ENCODE measurements at places on chromosomes 11 and 22.

- DNase-seq, result no peak
Observed at GRCh38 chr11:74846770-74847169, 98.1 kb downstream of the RNF169 start.

GRCh38 chr11:7664867-7665266 lies 8.4 kb downstream of the CYB5R2 start:
- no peak for DNase-seq

DNA sequence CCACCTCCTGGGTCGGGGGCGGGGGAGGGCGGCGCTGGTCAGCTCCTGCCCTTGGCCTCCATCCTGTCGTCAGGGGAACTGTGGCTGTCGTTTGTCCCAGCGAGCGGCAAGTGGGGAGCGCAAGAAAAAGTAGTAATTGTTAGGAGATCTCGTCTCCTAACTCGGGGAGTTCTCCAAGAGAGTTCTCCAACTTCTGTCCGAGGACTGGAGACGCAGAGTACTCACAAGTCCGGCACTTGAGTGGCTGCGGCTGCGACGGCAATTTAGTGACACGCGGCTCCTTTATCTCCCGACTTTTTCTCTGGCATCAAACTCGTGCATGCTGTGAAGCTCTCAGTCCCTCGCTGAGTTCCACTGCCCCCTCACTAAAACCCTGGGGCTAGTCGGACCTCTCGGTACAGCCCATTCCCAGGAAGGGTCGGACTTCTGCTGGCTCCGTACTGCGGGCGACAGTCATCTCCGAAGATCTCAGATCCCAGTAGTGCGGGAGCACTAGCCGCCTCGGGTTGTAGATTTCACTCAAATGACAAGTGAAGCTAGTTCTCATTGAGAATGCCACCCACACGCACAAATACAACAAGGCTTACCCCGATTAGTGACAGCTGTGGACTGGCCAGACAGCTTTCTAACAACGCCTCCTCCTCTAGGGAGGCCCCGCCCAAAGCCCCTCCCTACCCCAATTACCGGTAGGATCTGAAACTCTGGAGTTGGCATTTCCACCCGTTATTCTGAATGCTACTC lies at the start of gene PGR:
TSS of gene PGR (minus strand) at position 611 of the 741 bp plus-strand sequence. CDS start 743 bp downstream, outside the sequence.
- DNase-seq, result no peak

DNA sequence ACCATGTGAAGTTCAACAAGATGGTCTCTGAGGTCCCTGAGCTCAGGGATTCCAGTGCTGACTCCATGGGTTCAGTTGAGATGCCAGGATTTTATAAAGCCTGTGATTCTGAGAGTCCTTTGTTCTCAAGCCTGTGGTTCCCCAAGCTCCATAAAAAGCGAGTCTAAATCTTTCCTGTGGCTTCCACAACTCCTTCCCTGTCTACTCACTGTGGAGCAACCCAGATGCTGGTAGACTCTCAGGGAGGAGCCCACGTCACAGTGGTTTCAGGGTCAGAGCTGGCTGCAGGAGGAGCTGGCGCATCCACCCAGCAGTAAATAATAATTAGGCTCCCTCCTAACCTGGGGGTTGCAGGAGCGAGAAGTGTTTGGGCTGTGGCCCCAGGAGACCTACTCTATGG lies 2.0 kb upstream of the RELT start:
- no peak for DNase-seq

DNA sequence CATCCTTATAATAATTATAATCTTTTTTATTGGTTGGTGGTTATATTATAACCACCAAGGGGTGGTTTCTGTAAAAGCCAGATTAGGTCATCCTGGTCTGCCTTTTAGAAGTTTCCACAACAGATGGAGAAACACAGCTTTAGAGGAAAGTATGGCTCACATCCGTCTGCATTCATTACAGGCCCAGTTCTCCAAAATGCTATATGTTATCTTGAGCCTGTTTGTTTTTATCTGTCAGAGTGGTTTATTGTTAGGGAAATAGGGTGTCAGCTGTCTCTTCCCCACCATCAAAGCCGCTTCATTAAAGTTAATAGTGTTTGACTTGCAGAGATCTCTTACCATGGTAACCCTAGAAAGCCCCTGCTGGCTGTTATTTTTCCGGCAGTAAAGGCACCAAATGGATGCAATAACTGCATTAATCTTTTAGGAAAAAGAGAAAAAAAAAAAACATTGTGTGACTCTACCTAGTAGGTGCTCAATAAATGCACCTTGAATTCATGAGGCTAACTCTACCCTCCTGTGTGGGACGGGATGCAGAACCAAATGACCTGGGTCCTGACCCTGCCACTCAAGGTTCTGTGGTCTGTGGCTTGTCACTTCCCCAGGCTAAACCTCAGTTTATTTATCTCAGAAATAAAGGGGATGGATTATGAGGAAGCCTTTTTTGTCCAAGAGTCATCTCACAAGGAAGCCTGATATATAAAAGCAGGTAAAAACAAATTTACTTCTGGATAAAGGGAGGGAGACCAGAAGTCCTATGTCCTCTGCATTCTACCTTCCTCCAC lies 118.3 kb downstream of the WT1 start:
- no peak for DNase-seq

DNA sequence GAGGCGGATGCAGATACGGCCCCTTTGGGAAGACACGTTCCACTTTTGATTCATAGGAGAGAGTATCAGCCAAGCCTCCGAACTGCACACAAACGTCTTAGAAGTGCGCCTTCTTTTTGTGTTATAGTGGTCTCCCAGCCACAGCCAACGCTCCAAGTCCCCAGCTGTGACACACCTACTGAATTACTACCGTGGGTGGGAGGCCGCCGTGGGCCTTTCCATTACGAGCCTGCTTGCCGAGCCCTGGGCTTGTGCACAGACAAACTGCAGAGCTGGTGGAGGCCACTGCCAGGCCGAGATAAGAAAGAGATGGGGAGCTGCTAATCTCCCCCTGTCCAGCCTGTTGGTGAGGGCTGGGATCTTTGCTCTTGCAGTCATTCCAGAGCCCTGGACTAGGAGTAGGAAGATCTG lies 761 bp downstream of the HMBS start:
- DNase-seq, result peak; percentile 61

DNA sequence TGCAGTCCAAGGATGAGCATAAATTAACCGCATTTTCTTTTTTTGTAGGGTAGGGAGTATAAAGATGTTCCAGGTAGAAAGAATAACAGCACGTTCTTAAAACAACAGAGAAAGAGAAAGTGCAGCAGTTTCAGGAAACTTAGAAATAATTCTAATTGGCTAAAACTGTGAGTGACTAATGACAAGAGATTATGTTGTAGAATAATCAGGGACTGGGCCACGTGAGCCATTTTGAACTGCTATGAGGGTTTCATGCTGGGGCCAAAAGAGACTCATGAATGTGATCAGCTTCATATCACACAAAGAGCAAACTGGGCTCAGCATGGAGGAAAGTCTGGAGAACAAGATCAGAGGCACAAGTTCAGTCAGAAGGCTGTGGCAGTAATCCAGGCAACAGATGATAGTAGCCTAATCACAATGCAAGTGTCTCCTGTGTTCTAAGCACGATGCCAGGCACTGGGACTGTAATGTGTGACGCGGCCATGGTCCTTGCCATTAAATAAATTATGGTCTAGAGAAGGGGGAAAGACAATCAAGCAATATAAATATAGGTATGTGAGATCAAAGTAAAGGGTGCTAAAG lies 17.9 kb downstream of the CWF19L2 start:
- no peak for DNase-seq

DNA sequence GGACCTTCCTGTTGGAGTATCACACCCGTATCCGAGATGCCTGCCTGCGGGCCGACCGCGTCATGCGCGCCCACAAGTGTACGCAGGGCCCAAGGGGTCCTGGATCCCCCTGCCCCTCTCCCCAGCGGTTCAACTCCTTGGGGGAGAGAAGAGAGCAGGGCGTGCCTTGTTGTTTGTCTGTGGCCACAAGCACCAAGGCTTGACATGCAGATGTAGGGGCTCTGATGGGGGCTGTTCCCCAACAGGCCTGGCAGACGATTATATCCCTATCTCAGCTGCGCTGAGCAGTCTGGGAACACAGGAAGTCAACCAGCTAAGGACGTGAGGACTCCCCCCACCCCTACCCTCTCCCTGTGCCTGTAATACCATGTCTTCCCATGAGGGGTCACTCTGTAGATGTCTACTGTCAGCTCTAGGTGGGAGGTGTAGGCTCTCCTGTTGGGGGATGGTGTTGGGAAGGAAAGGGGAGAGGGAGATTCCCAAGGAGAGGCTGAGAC lies 6.8 kb downstream of the CFL1 start:
- DNase-seq, result no peak

- no peak for DNase-seq
Observed at GRCh38 chr22:49320714-49321476, 506.8 kb downstream of the BRD1 start.
